ENCODE measurements at places on chromosomes 5 and 9.

DNA sequence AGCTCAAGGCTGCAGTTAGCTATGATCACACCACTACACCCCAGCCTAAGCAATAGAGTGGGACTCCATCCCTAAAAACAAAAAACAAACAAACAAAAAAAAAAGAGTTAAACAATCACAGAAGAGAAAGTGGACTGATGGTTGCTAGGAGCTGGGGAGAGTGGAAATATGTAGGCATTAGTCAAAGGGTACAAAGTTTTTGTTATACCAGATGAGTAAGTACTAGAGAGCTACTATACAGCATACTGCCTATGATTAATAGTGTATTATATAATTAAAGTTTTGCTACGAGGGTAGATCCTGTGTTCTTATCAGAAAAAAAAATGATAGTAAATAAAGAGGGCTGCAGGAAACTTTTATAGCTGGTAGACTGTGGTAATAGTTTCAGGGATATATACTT, 538.6 kb downstream of the ELAVL2 start:
- DNase-seq, result no peak

GRCh38 chr5:44711901-44712300, 96.8 kb upstream of the MRPS30 start:
- no peak for DNase-seq

GRCh38 chr9:37839496-37840461, 39.2 kb downstream of the DCAF10 start:
- no peak for DNase-seq

GRCh38 chr5:132466433-132467286, 23.9 kb downstream of the IRF1 start:
- DNase-seq, result no peak

All from urinary bladder (tissue), 4 donors.